NCI-H1105 (cell line): ENCODE measurements at places on chromosomes 13 and 19.

- no peak for DNase-seq
Measured at GRCh38 chr19:4504891-4505569, 13.3 kb downstream of the PLIN4 start.

- no peak for DNase-seq
Measured at GRCh38 chr13:79312340-79312855, 93.7 kb downstream of the RBM26 start.

- DNase-seq: no peak
Measured at GRCh38 chr13:32261567-32261966, 53.6 kb downstream of the ZAR1L start.

DNA sequence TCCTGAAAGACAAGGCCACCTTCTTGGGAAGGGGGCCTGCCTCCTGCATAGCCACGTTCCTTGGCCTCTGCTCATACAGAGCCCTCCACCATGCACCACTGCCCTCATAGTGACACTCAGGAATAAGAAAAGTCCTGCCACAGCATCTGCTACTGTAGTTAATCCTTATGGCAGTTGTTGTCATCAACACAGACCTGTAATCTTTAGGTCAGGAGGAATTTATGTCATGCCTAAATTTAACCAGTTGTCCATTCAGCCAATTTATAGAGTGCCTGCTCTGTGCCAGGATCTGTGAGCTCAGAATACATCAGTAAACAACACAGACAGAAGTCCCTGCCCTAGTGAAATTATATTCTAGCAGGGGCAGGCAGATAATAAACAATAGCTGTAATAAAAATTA is 44.4 kb downstream of the FAM124A start:
- no peak for DNase-seq

- no peak for DNase-seq
Measured at GRCh38 chr13:99974939-99975561, 3.5 kb upstream of the ZIC5 start.

GRCh38 chr19:45218426-45218825 is 26.8 kb downstream of the EXOC3L2 start:
- no peak for DNase-seq

DNA sequence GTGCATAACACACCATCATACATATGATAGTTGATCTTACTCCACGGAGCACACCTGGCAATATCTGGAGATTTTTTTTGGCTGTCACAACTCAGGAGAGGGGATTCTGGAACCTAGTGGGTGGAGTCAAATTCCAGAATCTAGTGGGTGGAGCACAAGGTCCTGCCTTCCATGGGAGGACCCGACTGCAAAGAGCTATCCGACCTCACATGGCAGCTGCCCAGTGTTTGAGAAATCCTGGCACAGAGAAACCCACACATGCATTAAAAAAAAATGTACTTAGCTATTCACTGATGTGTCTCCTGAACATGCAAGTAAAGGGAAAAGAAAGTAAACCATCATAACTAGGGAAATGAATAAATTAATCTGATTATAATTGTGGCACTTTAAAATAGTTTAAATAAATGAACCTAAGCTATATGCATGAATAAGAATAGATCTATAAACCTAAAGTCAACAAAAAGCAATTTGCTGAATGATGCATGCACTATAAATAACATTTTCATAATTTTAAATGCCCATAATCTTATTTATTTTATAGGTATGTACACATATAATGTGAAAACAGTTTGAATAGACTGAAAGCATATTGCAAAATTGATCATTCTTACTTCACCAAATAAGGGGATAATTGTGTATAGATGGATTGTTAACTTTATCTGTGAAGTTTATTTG is 300.3 kb downstream of the MYO16 start:
- peak; percentile 15 for DNase-seq

DNA sequence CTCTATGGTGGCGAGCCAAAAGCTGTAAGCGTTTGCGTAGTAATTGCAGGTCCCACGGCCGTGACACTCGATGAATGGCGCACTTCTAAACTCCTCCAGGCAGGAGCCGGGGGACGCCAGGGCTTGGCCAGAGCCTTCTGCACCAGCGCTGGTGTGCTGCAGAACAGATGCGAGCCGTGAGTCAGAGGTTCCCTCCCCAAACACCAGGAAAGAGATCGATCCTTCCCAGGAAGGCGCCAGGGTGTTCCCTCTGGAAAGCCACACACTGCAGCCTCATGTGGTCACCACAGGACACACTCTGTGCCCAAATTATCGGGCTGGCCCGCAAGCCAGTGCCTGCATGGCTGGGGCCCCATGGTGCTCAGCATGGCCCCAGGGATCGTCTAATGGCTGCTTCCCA is 154.6 kb downstream of the COL4A1 start:
- DNase-seq: no peak

DNA sequence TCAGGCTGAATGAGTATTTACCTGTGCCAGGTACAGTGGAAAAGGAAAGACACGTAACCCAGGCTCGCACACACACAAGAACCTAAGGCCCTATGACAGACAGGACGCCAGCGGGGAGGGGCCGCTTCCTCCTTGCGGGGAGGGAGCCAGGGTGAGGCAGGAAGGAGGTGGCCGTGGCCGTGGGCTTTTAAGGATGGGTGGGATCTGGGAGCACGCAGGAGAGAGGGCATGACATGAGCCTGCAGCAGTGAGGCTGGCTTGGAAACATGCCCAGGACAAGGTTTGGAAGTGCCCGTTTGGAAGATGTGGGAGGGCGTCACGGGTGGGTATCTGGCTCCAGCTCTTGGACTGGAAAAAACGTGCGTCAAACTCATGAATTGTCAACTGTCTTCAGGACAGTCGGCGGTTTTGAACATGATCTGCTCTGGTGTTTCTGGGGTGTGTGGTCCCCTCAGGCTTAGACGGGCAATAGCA is 20.1 kb downstream of the SH3GL1 start:
- no peak for DNase-seq

- no peak for DNase-seq
Measured at GRCh38 chr19:1762243-1763117, 9.2 kb downstream of the ONECUT3 start.

GRCh38 chr13:50955798-50956197 is 46.2 kb downstream of the RNASEH2B start:
- DNase-seq: no peak

DNA sequence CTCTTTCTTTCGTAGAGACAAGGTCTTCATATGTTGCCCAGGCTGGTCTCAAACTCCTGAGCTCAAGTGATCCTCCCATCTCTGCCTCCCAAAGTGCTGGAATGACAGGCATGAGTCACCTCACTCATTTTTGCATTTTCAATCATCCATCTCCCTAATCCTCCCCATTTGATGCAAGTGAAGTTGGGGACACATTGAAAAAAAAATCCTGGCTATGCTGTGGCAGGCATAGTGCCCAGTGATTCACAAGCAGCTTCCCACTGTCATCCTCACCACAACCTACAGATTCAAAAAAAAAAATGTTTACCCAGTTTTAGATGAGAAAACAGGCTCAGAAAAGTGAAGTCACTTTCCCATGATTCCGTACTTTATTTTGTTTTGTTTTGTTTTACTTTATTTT is 44.7 kb upstream of the USP29 start:
- DNase-seq: no peak

DNA sequence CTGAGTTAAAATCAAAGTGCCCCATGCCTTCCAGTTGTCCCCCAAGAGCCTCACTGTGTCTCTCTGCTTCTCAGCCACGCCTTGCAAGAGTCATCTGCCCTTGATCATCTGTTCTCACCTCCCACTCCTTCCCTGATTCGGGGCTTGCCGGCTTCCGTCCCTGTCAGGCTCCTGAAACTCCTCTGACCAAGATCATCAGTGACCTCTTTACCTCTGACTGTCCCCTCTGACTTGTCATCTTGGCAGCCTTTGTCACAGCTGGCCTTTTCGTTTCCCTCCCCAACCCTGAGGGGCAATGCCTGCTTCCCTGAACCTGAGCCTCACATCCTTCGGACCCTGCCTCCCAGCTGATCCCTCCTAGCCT is 66.3 kb downstream of the MAP4K1 start:
- no peak for DNase-seq

DNA sequence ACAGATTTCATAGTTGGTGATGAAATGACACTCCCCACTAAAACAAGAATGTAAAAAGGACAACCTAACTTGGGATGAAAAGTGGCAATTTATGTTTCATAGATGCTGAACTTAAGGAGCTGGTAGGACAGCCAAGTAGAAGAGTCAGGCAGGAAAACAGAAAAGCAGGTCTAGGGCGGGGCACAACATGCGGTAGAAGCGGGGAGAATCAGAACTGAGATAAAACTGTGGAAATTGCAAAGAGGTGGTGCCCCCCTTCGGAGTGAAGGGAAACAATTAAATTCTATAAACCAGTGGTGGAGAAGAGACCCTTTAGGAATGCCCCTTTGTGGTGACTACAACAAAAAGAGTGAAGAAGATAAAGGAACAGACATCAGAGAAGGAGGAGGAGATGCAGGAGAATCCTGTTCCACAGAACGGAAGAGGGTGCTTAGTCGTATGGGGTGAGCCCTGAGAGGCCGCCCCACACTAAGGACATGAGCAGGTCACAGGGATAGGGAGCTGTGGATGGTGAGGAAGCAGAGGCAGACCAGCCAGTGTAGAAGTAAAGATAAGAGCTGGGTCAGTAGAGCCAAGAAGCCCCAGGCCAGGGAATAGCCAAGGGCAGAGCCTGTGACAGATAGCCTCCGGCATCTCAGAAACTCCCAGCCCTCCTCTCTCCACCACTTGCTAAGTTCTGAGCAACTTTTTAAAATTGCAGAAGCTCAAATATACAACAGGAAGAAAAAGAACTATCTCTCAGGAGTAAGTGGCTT is 100.3 kb upstream of the DOCK9 start:
- DNase-seq: no peak

GRCh38 chr19:10514211-10515145 is 2.8 kb downstream of the S1PR5 start:
- no peak for DNase-seq

DNA sequence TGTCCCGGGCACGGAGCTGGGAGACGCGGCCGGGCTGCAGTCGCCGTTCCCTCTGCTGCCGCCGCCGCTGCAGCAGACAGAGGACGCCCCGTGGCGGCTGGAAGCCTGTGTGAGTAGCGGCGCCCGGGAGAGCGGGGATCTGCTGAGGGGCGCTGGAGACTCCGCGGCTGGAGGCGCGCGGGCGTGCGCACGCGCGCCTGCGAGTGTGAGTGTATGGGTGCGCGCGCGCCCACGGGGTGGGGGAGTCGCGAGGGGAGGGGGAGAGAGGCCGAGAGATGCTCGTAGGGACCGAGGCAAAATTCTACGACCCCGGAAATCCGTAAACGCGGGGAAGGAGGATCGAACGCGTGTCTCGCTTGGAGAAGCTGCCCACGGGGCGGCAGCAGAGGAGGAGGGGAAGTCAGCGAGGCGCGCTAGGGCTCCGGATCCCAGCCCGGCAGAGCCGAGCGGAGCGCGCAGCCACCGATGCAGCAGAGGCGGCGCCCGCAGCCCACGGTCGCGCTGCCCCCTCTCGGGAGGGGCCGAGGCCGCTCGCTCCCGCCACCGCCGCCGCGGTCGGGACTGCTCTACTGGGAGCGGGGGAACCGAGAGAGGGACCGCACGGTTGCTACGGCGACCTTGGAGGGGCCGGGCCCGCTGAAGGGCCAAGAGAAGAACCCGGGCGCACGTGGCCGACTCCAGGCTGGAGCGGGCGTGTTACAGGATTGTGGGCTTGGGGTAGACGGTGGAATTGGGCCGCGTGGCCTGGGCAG is at the start of gene ENOX1:
ENOX1 (minus strand) TSS at position 207 of the 752 bp plus-strand sequence.
- DNase-seq: no peak

DNA sequence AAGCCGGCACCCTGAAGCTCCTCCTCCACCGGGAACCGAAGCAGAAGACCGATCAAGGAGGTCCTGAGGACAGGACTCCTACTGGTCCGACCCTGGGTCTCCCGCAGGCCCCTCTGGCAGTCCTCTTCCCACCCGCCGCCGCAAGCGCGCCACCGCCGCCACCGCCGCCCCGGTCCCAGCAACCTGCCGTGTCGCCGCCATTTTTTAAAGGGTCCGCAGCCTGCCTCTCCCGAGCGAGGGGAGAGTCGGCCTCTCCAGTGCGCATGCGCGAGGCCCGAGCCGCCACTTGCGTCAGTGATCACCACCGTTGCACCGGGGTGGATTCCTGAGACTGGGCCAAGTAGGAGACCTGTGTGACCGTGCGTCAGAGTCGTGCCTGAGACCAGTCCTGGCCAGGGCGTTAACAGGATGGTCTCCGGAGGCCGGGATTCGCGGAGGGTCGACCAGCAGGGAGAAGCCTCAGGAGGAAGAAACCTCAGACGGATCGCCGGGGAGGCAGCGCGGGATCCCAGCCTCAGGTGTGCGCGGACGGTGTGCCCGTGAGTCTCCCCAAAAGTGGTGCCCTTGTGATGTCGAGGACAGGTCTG is 51.6 kb downstream of the ZNF146 start:
- DNase-seq: no peak

- no peak for DNase-seq
Measured at GRCh38 chr19:3699741-3700241, 477 bp downstream of the PIP5K1C start.

- no peak for DNase-seq
Measured at GRCh38 chr13:75993823-75994222, 357.7 kb downstream of the LMO7 start.

DNA sequence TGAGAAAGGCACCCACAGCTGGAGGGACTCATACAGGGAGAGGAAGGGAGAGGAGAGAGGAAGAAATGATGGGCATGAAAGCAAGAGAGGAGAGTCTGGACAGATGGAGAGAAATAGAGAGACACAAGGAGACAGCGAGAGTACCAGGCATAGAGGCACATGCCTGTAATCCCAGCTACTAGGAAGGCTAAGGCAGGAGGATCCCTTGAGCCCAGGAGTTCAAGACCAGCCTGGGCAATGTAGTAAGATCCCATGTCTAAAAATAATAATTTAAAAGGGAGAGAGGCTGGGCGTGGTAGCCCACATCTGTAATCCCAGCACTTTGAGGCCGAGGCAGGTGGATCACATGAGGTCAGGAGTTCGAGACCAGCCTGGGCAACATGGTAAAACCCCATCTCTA is 9.3 kb downstream of the UNC13A start:
- DNase-seq: no peak

GRCh38 chr13:22936228-22936627 is 244.6 kb upstream of the SGCG start:
- DNase-seq: no peak

DNA sequence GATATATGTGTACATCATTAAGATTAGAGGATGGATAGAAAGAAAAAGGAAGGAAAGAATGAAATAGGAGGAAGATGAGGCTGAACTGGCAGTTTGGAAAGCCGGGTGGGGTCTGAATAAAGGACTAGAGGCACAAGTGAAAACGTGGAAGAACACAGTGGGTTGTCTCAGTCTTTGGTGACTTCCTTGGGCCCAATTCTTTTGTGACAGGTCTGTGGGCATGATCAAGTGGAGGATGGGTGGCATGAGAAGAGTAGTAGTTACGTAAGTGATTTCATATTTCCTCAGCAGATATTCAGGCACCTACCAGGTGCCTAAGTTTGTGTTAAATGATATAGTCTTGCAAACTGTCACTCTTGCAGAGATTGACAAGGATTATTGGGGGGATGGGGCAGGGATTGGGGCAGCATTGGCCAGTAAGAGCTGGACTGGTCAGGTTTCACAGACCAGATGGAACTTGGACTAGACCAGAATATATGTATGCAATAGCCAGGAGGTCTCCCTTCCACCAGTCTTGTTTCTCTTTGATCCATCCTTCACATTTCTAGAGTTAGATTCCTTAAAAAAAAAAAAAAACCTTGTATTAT is 2.7 kb downstream of the TPP2 start:
- DNase-seq: no peak

- DNase-seq: no peak
Measured at GRCh38 chr13:46334035-46334822, 52.8 kb downstream of the RUBCNL start.
